Brain (organoid and tissue), 16 donors: ENCODE measurements at places on chromosomes 12 and 14.

GRCh38 chr12:66885115-66885875, 206.4 kb upstream of the GRIP1 start:
- DNase-seq, result no peak

GRCh38 chr12:106682594-106683234, 91.8 kb upstream of the RIC8B start:
- no peak for DNase-seq

GRCh38 chr14:62187265-62187664, 425.0 kb downstream of the SNAPC1 start:
- DNase-seq, result no peak

- DNase-seq, result no peak
Measured at GRCh38 chr14:95477411-95478269, 38.8 kb downstream of the SYNE3 start.

DNA sequence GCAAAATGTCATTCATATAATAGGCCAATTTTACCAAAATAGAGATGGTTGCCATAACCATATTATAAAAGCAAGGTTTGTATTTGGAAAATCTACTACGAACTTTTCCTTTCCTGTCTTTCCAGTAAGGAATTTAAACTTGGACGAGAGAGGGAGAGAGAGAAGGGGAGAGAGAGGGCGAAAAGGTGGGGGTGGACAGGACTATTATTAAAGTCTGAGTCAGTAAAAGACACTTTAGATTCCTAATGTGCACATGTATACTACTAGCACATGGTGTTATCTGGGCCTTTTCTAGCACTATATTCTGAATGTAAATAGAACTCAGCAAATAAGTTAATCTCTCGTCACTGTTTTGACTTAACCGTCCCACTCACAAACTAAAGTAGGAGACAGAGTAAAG, 30.4 kb upstream of the FBLN5 start:
- no peak for DNase-seq

DNA sequence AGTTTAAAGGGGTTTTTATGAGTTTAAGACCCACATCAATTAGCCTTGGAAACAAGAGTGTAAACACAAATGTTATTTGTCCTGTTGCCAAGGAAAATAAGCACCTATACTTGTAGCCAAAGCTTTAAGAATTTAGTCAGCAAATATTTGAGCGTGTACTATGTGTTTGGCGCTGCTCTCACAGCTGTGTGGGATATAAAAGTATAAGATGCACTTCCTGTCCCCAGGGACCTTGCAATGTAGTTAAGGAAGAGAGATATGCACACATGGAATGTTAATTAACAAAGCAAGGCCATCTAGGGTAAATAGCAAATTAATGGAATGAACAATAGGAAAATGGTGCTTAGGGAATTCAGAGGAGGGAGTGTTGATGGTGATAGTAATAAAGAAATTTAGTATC, 134.9 kb upstream of the SRRM4 start:
- DNase-seq, result no peak

- DNase-seq, result no peak
Measured at GRCh38 chr12:120286768-120287490, 4.8 kb downstream of the RNU4-2 start.

DNA sequence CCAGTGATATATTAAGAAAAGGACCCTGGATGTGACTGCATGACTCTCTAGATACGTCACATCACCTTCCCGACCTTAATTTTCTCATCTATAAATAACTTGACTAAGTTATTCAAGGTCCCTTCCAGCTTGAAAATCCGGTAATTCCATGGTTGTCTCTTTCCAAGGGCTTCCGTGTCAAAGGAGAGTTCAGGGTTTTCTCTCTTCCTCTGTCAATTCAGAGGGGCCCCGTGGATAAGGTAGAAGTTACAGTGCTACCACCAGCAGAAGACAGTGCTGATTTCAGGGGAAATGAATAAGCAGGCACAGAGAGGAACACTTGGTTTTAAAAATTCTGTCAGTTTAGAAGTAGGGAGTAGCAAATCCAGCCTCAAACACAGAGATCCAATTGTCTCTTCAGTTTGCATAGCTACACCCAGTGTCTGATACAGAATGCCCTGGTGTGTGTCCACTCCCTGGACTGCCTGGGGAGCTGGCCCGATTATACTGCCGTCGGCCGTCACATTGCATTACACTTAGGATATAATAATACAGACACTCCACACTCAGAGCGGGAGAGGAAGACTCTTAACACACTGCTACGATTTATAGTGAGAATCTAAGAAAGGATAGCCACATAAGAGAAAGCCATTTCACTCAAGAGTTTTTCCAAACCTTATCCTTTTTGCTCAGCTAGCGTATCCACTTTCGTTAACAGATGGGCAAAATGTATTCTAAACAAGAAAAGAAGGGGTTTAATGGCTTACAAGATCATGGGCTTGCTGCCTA, 54.7 kb upstream of the GTF2A1 start:
- DNase-seq, result no peak

- no peak for DNase-seq
Measured at GRCh38 chr14:101228949-101229541, 325.5 kb upstream of the RTL1 start.

DNA sequence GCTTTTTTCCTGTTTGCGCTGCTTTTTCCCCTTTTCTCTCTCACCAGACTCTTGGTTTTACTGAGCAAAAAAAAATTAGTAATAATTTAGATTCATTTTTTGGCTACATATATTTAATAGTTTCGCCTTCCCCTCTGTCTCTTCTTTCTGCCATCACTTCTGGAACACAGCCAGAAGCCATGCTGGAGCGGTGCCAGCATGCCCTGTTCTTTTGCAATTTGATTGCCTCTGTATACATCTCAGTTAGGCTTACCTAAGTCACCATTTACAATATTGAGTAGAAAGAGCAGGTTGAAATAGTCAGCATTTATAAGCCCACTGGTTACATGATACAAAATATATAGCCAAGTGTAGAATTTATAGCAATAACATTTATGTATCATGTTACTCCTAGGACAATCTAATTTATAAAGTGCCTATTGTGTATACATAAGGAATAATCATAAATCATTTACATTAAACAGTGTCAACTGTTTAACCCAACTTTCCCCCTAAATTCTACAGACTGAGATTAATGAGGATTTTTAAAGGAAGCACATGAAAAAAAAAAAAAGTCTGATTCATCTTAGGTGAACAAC, 413.8 kb upstream of the SOX5 start:
- peak; percentile 19 for DNase-seq

DNA sequence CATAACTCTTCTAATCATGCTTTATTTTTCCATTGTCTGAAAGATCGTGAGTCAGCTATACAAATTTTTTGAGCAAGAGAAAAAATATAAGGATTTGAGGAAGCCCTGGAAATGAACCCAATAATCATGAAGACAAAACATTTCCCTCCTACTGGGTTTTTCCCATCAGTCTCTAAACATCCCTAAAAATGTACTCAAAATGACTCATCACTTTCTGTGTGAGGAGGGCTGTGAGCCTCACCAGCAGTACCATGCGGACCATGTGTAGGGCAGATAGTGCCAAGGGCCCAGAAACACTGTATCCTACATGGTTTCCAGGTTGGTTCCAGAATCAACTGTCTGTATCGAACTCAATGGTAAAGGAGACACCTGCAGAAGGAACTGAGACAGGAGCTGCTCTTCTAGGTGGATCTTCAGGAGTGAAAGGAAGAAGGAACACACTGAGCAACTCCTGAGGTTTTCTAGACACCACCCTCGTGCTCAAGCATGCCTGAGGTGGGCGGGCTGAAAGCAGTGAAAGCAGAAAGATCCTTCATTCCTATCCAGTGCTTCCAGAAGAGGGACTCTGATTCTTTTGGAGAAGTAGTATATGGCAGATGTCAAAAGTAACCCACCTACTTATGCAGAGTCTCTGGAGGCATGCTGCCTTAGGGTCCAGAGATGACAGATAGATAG, 48.6 kb upstream of the RHOJ start:
- DNase-seq, result no peak

DNA sequence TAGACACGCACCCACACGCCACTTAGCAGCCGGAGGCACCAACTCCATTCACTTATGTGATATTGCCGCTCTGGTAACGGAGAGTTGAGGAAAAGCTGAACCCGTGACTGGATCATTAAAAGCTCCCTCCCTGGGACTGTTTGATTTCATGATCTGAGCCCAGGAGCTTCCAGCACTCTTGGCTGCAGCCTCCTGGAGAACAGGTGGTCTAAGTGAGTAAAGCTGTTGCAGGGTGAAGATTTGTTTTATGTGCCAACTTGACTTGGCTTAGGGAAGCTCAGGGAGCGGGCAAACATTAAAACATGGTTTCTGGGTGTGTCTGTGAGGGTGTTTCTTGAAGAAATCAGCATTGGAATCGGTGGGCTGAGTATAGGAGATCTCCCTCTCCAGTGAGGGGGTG, 16.9 kb upstream of the TMEM132C start:
- DNase-seq, result peak; percentile 90

DNA sequence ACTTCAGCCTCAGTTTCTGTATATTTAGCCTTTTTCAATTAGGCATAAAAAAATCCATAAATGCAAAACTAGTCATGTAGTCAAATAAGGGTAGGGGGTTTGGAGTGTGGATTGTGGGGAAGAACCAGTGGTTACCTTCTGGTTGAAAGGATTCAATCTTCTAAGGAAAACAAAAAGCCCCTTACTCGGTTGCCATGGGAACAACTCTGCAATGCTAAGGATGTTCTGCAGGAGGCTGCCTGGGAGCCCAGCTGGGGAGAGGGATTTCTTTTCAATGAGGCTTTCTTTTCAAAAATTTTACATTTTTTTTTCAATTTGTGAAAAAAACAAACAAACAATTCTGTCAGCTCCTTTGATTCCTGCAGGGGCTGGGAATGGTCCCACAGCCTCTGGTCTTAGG, 67.2 kb downstream of the SLC8A3 start:
- DNase-seq, result peak; percentile 89

DNA sequence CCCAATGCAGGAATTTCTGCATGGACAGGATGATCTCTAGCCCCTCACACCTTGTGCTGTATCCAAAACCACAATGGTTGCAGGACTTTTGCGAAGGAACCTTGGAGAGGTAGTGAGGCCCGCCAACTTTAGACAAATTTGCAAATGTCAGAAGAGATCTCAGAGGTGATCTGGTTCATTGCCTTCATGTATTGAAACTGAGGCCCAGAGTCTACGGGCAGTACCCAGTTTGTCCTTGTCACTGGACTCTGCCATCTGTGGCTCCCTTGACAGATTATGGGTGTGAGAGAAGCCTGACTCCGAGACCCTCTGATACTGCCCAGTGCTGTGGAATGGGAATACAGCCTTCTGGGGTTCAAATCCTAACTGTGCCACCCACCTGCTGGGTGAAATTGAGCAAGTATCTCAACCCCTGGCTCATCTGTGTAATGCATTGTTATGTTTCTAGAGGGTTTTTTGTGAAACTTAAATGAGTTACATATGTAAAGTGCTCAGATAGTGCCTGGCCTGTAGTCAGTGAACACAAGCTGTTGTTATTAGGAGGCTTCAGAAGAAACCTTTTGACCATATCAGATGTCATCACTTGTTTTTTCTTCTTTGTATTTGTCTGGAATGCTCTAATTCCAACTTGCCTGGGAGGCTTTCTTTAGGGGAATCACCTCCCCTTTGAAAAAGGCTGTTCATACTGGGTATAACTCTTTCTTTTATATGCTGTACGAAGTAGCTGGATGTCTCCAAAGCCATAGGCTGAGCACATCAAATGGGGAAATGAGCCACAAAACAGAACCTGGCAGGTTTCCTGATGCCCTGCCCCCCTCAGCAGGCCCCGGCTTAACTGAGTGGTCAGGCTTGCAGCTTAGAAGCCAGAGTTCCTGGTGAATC, 71.4 kb upstream of the SRSF5 start:
- peak; percentile 79 for DNase-seq

GRCh38 chr12:27969624-27970400, 2.7 kb downstream of the PTHLH start:
- peak; percentile 64 for DNase-seq

DNA sequence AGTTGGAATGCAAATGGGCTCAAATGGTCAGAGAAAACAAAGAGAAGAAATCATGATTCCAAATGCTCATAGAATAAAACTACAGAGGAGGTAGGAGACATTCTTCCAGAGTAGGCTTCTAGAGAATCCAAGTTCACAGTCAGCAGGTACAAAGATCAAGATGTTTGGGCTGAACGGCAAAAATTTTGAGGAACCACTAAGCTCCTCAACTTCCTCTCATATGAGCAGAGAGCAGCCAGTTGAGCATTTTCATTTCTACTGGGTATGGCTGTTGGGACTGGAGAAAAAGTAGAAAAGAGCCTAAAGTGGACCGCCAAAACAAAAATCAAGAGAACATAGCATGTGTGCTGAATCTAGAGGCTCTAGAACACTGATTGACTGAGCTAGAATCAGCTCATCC, 73.8 kb upstream of the ARID2 start:
- no peak for DNase-seq

- no peak for DNase-seq
Measured at GRCh38 chr14:53924753-53925152, 31.9 kb downstream of the BMP4 start.

- no peak for DNase-seq
Measured at GRCh38 chr14:24362241-24362960, 5.6 kb upstream of the NFATC4 start.

- DNase-seq, result no peak
Measured at GRCh38 chr14:54533100-54533499, 23.4 kb downstream of the CGRRF1 start.

DNA sequence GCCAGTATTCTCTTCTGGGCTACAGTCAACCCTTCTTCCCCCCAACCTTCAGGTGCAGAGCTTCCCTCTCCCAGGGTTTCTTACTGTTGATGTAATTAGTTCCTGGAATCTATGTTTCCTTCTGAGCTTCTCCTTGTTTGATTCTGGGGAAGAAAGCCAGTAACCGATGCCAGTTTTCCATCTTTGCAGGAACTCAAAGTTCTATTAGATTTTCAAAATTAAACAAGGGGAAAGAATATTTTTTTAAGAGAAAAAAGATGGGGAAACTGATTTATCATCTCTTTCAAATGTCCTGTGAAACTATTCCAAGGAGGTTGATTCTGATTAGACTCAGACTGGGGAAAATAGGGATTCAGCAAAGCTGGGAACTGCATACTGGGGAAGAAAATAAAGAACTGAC, 17.9 kb upstream of the FAM234B start:
- no peak for DNase-seq

DNA sequence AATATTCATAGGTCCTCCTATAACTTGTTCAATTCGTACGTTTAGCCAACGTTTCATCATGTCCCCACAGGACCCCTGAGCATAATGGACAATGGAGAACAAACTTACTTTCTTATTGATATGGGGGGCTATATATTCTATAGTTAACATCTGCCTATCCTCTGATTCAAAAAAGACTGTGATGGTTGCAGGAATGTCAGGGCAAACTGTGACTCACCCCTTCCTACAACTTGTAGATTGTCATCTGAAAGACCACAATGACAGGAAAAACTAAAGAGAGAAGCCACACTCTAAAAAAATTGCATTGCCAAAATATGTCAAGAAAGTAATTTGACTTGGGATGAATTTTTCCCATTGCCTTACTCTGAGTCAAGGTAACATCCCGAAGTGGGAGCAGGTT, 50.8 kb downstream of the CATSPERB start:
- DNase-seq, result no peak
